CD4-positive, alpha-beta T cell treated with Interleukin-6 at 100 ng/mL for 8 hours (primary cell): ENCODE measurements at places on chromosomes 1 and 21.

- DNase-seq, result no peak
Measured at GRCh38 chr21:32360401-32360975, 32.3 kb downstream of the URB1 start.

DNA sequence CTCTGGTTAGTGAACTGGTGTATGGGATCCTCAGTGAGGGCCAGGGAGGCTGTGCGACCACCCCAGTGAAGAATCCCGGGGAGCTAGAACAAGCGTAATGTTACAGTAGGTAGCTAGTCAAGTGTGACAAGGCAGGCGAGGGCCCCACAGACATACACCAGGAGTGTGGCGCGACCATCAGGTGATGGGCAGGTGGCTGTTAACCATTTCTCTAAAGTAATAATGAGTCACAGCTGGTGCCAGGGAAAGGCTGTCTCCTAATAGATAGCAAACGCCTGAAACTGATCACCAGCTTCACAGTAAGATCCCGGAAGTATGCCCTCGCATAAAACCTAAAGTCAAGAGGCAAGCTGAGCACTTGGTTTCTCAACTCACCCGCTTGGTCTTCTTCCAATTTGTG, 40.5 kb upstream of the TARBP1 start:
- no peak for DNase-seq

DNA sequence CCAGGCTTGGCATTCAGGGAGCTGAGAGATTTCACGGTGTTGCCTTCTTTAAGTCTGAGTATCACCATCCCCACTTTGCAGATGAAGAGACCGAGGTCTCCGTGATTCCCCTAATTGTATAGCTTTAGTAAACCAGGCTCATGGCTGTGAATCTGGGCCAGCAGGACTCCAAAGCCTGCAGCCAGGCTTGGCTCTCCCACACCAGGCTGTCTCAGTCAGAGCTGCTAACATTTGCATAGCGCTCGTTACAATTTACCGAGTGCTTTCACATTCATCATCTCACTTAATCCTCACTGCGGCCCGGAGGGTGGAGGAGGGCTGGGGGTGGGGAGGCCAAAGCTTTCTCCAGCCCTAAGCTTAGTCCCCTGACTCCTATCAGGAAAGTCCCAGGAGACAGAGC, 11.7 kb downstream of the C1orf94 start:
- no peak for DNase-seq

DNA sequence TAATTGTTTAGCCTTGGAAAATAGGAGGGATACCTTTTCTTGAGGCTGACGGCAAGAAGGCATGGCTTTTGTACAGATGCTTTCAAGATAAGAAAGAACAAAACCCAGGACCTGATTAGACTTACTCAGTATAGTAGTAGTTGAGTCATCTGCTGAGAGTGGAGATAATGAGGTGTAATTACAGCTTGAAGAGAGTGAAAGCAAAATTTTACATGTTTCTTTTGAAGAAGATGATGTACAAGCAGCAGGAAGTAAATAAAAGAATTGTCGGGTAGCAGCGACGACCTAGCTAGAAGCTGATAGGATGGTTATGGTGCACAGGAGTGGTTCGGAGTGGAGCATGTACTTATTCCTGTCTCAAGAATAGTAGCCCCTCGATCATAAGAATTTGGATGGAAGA, 6.6 kb downstream of the ANGPTL1 start:
- no peak for DNase-seq

- DNase-seq, result no peak
Measured at GRCh38 chr21:14890141-14890540, 174.7 kb downstream of the NRIP1 start.

GRCh38 chr1:68442822-68443556, 6.8 kb downstream of the RPE65 start:
- no peak for DNase-seq

DNA sequence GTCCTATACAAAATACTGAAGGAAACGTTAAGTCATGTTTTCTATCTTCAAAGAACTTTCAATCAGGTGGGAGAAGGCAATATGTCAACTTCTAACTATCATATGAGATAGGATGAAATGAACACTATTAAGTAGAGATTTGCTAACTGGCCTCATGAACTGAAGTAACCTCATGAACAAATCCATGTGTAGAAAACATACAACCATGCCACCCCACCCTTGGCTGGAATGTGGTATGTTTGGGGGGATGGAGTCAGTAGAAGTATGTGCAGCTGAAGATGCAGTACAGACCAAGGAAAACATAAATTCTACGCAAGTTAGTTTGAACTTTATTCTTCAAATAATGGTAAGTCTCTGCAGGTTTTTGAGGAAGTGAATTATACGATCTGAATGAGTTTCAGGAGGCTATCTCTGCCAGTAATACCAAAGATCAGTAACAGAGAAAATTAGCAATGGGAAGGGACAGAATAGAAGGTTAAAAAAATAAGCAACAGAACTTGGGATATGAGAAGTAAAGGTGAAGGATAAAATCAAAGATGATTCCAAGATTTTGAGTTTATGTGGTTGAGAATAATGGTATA, 4.5 kb downstream of the TRMT1L start:
- DNase-seq, result no peak

GRCh38 chr1:52404116-52404974, at the start of the genes ORC1 and PRPF38A:
Gene ORC1, minus strand, starts transcription at chr1:52404423. Its CDS starts 2,200 bp downstream, at chr1:52402223.
Gene PRPF38A, plus strand, starts transcription at chr1:52404602. Its CDS starts 148 bp downstream, at chr1:52404750.
- peak; percentile 96 for DNase-seq

DNA sequence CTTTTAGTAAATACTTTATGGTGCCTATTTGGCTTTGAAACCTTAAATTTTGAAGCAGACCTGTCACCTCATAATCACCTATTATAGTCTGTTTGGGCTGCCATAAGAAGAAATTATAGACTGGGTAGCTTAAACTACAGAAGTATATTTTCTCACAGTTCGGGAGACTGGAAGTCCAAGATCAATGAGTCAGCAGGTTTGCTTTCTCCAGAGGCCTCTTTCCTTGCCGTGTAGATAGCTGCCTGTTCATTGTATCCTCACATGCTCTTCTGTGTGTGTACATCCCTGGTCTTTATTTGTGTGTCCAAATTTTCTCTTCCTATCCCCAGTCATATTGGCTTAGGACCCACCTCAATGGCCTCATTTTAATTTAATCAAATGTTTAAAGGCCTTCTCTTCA, 518.2 kb downstream of the ADGRL2 start:
- DNase-seq, result no peak
